Tibial nerve (tissue), 4 donors: ENCODE measurements at places on chromosomes 7 and 10.

GRCh38 chr10:45163315-45163975 lies 152.0 kb downstream of the OR13A1 start:
- no peak for DNase-seq

DNA sequence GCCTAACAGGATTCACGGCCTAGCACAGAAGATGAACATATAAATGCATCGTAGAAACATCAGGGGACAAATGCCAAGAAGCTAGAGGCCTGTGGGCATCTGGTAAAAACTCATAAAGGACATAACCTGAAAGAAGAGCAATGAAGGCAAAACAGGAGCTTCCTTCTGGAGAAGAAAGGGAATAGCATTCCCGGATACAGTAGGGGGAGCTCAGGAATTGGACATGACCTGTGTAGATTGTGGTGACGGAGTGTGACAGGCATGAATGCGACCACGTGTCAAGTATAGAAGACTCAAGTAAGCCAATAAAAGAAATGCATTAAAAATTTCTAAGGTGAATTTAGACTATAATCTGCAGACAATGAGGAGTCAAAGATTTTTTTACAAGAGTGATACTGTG lies 270.1 kb downstream of the AGMO start:
- DNase-seq, result no peak

- no peak for DNase-seq
These were observed 356.4 kb upstream of the FOXK1 start for GRCh38 chr7:4325732-4326131.

- DNase-seq, result no peak
These were observed 154.7 kb downstream of the ACTR3B start for GRCh38 chr7:152914014-152914844.

DNA sequence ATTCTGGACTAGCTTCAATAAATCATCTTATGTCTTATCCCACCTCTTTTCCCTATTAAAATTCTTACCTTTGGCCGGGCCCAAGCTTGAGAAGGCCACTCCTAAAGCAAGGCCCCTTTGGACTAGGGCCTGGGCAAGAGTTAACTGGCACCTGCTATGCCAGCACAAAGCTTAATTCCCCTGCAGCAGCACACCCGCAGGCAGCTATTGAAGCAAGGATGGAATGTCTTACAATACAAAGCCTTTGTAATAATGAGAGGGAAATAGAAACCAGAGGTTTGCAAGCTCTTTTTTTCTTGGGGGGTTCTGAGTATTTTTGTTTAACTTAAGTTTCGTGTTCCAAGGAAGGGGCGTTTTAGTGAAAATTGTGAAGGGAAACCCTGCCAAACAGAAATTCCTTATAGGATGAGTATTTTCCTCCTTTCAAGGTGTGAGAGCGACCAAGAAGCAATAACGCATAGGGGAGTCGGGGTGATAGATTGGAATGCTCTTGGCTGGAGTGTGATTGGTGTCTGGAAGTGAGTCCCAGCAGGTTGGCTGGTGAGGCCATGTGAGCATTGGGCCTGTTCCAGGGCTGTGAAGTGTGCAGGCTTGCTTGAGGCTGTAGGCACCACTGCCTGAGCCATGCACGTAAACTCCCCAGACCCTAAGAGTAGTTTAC lies 148.5 kb downstream of the KIAA1217 start:
- no peak for DNase-seq

DNA sequence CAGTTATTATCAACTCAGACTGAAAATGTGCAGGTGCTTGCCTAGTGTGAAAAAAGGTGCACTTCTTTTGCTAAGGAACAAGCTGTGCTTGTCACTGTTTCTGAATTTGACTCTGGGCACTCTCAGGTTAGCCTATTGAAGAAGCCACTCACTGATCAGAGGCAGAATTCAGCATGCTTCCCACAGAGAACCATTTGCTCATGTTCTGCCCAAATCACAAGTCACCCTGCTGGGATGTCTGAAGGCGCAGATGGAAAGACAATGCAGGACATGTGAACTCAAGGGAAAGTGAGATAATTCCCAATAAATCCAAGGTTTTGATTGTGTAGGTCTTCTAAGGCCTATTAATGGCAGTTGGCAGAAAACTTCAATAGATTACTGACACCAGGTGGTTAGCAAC lies 47.8 kb upstream of the CSTF2T start:
- no peak for DNase-seq

GRCh38 chr7:136971776-136972175 lies 103.3 kb downstream of the CHRM2 start:
- DNase-seq, result no peak

- DNase-seq, result no peak
These were observed at the start of gene BHLHA15 for GRCh38 chr7:98211221-98211675. Gene BHLHA15, plus strand, starts transcription at chr7:98211439. Its CDS starts 871 bp downstream, at chr7:98212310.

- no peak for DNase-seq
These were observed 121.4 kb upstream of the RET start for GRCh38 chr10:42955493-42955889.

- DNase-seq, result no peak
These were observed 50.2 kb upstream of the ZMIZ1 start for GRCh38 chr10:79018521-79019011.

- no peak for DNase-seq
These were observed 87.1 kb upstream of the STEAP1 start for GRCh38 chr7:90067171-90067570.

DNA sequence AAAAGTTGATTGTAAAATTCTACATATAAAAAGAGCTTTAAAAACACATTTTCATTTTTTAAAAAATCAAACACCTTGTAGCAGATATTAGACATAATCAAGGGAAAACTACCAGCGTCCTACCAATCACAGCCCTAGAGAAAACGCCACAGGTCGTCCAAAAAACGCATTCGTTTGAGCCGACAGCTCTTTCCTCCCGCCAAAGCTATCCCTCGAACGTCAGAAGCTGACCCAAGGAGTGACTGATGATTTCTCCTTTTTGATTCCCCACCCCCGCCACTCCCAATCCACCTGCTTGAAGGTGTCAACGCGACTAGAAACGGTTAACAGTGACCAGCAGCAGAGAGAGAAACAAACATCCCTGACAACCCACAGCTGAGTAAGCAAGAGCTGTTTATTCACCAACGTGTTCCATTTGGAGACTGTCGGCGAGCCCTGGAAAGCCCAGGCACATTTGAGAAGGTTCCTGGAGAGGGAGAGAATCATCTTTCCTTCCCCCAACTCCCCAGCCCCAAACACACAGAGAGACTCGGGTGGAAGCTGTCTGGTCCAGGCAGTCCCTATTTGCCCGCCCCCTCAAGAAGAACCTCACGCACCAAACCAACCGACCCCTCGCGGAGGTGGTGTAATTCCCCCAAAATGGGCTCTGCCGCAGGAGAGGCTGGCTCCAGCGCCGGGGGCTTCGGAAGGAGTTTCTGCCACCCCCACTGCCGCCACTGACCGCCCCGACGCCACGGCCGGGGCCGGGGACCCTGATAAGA lies 622 bp downstream of the CPEB3 start:
- DNase-seq, result peak; percentile 21

DNA sequence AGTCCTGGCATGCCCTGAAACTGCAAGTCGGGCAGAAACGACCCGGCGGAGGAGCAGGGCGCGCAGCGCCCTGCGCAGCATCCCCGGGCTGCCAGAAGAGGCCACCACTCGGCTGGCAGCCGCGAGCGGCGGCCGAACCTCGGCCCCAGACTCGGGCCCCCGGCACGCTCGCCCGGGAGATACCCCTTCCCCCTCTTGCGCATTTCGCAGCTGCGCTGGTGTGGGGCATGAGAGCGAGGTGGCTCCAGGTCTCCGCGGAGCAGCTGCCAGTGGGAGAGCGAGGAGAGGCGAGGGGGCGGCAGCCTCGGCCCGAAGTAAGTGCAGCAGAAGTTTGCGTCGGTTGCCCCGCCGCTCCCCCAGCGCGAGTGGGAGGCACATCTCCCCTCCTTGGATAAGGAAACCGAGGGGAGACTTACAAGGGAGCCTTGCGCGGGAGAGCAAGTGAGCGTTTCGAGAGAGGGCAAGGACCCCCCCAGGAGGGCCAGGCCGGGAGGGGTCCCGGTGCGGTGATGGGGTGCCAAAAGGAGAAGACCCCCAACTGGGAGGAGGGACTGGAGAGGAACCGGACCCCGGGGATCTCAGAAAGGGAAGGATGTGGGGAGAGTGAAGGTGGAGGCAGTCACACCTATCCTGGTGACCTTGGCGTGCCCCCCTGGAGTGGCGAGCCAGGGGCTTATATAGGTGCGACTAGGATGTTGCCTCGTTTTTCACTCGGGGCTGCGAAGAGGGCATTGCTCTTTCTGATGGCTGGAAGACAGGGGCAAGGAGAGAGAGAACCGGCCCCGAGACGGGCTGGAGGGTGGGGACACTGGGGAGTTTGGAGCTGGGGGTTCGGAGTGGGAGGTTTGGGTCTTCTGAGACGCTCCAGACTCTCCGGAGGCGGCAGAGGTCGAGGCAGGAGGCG lies 256.3 kb downstream of the OTUD1 start:
- DNase-seq, result no peak

GRCh38 chr10:130923596-130923995 lies 387.9 kb downstream of the TCERG1L start:
- DNase-seq, result no peak

- DNase-seq, result no peak
These were observed 116.6 kb upstream of the ADCY1 start for GRCh38 chr7:45457591-45457990.

DNA sequence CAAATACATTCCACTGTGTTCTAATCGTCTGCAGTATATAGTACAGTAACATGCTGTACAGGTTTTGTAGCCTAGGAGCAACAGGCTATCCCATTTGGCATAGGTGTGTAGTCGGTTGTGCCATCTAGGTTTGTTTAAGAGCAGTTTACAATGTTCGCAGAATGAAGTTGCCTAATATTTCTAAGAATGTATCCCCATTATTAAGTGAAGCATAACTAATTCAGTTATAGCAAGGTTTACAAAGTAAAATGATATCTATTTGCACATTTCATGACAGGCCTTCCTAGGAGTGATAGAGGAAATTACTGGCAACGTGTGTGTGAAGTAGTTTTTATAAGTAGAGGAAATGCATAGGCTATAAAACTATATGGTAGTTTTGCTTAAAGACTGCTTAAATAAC lies 4.0 kb downstream of the CREM start:
- DNase-seq, result no peak

DNA sequence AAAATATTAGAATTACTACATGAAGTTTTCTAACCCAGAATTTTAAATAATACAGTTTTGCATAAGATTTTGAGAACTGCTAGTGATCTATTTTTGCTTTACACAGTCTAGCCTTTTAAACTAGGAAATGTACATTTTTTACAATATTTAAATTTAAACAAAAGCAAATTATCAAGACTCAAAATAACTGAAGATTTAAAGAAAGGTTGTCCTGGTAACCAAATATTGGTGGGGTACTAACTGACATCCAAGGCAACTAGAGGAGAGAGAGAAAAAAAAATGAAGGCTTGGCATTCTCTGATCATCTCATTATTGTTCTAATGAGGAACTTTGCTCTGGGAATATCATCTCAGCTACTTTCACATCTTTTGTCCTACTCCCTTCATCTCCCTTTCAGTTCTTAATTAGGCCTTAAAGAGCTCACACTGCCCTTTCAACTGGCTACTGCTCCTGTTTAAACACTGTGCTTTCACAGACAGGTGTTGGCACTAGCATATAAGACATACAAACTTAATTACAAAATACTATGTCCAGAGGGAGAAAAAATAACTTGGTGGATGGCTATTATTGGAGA lies 33.7 kb downstream of the RAB11FIP2 start:
- DNase-seq, result no peak

GRCh38 chr7:43764039-43764761 lies 5.7 kb downstream of the BLVRA start:
- DNase-seq, result peak; percentile 44

GRCh38 chr10:122588381-122588780 lies 27.8 kb downstream of the DMBT1 start:
- no peak for DNase-seq

- DNase-seq, result peak; percentile 30
These were observed 97.6 kb downstream of the PRPF18 start for GRCh38 chr10:13684252-13684791.

DNA sequence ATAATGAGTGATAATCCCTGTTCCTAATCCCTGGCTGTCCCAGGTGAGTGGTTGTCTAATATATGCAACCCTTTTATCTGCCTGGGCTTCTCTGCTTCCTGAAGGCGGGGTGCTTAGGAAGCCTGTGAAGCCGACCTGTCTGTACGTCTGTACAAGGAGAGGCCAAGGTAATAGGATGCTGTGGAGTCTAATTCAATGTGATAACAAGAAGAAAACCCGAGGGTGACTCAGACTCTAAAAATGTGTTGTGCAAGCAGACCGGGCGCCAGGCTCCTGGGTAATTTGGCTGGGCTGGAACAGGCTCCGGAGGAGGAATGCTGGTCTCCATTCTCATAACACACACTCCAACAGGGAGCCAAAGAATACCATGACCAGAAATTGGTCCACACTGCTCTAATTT lies 43.6 kb downstream of the THNSL1 start:
- DNase-seq, result peak; percentile 38

DNA sequence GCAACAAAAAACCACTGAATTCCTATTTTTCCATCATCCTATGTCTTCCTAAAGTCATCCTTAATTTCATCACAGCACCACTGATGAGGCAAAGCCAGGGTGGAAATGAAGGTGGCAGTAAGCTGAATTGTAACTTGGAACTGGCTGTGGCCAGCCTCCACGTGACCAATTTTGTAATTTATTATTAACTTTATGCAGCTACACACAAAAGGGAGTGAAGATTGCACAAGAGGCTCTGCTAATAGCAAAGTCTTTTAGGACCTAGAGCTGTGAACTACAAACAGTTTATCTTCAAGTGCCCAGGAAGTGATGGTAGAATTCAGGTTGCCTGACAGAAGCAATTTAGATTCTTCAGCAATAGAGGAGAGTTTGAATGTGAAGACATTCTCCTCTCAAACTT lies 176.4 kb downstream of the CCDC71L start:
- DNase-seq, result no peak

DNA sequence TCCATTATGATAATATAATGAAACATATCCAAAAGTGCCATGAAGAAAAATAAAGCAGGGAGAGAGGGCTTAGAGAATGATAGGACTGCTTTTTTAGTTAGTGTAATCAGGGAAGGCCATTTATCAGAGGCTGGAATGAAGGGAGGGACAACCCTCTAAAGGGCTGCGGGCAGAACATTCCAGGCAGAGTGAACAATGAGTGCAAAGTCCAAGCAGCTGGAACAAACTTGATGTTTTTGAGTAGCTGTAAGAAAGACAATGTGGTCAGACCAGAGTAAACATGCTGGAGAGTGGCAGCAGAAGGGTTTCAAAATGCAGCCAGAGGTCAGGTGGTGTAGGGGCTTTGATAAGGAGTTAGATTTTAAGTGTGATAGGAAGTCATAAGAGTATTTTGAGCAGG lies 65.6 kb upstream of the CCDC6 start:
- DNase-seq, result no peak
